Stimulated activated CD8-positive, alpha-beta memory T cell treated with anti-CD3 and anti-CD28 coated beads, Interleukin-15, amount 100 ng/mL, for 48 hours (primary cell): ENCODE measurements at places on chromosomes 5 and 9.

DNA sequence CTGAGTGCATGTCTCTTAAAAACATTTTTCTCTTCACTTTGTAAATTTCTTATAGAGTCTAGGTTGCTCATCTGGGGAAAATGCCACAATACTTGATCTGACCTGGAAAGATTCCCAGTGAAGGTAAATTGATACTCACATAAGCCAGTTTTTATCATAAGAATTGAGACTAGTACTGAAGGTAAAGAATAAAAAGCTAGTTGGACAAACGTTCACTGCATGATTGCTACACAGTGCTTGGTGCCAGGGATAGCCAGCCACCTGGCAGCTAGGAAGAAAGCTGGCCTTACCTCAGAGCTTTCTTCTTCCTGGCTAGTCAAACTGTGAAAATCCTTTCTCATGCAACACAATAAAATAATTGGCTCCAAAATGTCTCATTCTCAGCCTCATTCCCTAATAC lies 77.1 kb downstream of the MUSK start:
- DNase-seq, result no peak

GRCh38 chr9:113712053-113712452 lies 164.1 kb upstream of the ZNF618 start:
- DNase-seq, result no peak

DNA sequence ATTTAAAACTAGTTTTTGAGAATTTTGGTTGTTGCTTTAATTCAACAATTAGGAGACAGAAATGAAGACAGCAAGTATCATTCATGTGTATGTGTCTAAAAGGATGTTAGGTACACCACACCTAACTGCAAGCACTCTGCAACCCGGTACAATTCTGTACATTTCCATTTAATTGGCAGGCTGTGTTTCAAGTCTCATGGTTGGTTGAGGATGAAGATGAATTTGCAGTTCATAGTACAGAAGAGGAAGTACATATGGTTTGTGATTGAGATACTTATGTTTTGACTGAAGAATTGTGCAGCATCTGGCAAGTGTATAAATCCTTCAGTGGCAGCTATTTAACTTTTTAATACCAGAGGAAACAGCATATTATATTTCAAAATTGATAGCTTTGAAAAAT lies 628.7 kb upstream of the ZNF608 start:
- no peak for DNase-seq

DNA sequence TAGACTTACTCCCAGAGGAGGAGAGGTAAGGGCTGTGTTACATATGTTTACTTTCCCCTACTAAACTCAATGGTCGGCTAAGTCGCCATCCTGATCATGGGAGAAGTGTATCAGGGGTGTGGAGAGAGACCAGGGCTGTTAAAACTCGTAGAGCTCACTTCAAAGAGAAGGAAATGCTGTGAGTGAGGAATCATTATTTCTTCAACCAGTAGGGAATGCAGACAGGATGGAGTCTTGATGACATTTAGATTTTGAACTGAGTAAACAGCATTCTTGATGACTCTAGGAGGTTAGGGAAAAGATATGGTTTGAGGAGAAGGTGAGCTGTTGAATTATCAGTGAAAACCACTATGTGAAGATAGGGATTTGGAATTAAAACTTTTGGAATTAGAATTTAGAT lies 17.3 kb downstream of the RECK start:
- DNase-seq, result no peak

GRCh38 chr9:75039801-75040200 lies 11.7 kb upstream of the CARNMT1 start:
- DNase-seq, result no peak

- DNase-seq, result no peak
Measured at GRCh38 chr5:90932052-90932699, 373.6 kb downstream of the ADGRV1 start.

GRCh38 chr9:121284733-121285451 lies 16.9 kb downstream of the GSN start:
- no peak for DNase-seq

DNA sequence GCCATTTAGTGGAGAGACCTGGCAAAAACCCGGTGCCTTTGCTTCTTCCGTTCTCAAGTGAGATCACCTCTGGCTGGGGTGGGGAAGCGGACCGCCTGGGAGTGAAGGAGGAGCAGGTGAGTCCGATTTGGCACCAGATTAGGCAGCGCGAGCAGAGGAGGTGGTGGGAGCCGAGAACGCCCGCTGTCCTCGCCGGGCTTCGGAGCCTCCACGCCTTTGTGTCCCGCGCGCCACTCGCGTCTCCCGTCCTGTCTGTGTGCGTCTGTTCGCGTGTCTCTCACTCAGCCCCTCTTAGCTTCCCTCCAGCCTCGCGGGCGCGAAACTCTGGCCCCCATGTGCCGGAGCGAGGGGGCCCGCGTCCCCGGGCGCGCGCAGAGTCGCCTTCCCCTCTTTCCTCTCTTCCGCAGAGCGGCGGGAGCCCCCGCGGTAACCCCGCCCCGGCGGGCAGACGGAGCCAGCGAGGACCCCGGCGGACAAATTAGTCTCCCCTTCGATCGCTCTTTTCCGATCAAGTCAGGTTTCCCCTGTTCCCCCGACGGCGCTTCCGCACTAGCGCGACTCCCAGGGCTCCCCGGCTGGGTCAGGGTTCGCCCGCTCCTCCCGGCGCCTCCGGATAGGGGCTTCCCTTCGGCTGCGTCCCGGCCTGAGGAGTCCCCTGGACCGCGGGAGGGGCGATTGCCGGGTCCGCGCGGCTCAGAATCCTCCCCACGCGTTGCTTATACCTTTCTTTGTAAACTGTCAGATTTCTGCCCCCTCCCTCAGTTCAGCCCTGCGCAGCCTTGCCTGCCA lies 7.1 kb downstream of the POU4F3 start:
- DNase-seq, result no peak

DNA sequence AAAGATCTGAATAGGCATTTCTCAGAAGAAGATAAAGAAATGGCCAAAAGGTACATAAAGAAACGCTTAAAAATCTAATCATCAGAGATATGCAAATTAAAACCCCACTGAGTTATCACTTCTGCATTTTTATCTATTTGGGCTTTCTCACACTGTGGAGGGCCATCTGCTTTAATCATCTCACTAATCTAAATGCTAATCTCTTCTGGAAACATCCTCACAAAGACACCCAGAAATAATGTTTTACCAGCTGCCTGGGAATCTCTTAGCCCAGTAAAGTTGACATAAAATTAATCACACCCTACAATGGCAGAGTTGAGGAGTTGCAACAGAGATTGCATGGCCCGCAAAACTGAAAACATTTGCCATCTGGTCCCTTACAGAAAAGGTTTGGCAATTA lies 407.9 kb upstream of the CYLC2 start:
- no peak for DNase-seq

GRCh38 chr9:83432104-83432627 lies 106.0 kb downstream of the FRMD3 start:
- DNase-seq, result no peak

GRCh38 chr9:109574061-109574882 lies 76.2 kb upstream of the PTPN3 start:
- no peak for DNase-seq

DNA sequence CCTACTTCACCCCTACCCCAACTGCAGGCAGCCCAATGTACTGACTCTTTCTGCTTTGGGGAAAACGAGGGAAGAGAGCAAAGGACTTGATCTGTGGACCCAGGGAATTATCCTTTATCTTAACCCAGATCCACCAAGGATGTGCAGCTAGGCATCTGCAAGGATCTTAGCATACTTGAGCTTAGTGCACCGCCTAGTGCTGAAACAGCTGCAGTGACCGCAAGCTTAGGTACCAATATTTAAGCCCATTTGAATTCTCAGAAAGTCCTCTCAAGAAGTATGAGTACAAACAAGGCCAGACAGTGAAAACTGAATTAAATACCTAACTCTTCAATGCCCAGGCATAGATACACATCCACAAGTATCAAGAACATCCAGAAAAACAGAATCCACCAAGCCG lies 576.7 kb upstream of the ADAMTS16 start:
- DNase-seq, result no peak

- no peak for DNase-seq
Measured at GRCh38 chr5:126883564-126884245, 106.8 kb downstream of the LMNB1 start.

GRCh38 chr5:10760096-10760920 lies 726 bp downstream of the DAP start:
- peak; percentile 12 for DNase-seq

- DNase-seq, result no peak
Measured at GRCh38 chr5:132017738-132018625, 6.5 kb upstream of the ACSL6 start.

DNA sequence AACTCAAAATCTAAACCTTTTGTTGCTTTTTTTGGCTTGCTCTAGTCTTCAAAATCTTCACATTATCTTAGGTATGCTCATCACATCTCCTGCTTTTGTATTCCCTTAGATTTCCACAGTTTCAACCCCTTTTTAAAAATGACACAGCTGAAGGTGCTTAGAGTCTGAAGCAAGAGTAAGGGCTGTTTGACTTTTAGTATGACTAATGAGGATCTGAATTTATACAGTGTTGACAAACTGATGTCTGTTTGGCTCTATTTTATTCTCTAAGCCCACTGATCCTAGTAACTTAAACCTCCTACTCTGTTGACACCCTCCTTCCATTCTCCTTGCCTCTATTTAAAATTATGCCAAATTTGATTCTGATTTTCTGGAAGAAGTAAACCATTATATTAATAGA lies 200.1 kb downstream of the MCTP1 start:
- no peak for DNase-seq

- no peak for DNase-seq
Measured at GRCh38 chr9:124038239-124038638, 26.7 kb downstream of the LHX2 start.

DNA sequence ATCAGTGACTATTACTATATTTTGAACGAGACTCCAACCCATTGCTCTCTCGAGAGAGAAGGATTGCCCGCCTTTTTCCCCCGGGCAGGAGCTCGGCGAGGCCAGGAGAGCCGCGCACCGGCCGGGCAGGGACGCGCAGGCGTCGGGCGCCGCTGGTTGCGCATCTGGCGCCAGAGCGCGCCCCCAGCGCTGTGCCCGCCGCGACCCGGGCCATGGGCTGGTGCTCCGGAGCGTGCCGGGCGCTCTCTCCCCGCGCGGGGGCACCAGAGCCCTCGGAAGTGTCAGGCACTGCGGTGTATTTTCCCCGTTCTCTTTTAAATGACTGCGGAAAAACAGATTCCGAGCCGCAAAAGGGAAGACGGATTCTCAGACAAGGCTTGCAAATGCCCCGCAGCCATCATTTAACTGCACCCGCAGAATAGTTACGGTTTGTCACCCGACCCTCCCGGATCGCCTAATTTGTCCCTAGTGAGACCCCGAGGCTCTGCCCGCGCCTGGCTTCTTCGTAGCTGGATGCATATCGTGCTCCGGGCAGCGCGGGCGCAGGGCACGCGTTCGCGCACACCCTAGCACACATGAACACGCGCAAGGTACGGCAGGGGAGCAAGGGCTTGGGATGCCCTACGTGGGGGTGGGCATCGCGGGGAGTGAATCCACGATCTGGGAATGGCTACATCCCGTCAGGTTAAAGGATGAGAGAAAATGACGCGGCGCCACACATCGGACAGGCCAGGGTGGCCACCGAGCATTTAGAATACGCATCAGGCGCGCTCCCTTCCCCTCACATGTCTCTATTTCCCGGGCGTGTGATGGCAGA lies 1.1 kb upstream of the NTRK2 start:
- DNase-seq, result peak; percentile 27

DNA sequence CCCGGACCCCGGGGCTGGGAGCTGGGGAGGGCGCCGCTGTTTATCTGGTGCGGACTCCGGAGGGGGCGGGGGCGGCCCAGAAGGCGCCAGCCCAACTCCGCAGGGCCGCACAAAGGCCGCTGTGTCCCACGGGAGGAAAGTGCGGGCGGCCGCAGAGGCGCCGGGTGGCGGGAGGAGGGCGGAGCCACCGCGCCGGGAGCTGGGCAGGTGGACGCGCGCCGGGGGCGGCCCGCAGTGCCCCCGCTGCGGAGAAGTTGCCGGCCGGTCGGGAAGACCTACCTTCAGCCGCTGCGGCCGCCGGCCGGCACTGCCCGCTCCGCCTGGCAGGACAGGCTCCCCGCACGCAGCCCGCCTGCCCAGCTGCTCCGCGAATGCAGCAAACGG lies 43.6 kb downstream of the NACC2 start:
- DNase-seq, result no peak

- DNase-seq, result no peak
Measured at GRCh38 chr9:126613651-126614050, at the start of gene LMX1B. LMX1B (plus strand) TSS chr9:126613928; CDS start chr9:126614450, 522 bp downstream.

- DNase-seq, result no peak
Measured at GRCh38 chr5:156695774-156696173, 154.3 kb upstream of the PPP1R2B start.

GRCh38 chr9:112166176-112167140 lies 8.6 kb downstream of the SUSD1 start:
- no peak for DNase-seq

DNA sequence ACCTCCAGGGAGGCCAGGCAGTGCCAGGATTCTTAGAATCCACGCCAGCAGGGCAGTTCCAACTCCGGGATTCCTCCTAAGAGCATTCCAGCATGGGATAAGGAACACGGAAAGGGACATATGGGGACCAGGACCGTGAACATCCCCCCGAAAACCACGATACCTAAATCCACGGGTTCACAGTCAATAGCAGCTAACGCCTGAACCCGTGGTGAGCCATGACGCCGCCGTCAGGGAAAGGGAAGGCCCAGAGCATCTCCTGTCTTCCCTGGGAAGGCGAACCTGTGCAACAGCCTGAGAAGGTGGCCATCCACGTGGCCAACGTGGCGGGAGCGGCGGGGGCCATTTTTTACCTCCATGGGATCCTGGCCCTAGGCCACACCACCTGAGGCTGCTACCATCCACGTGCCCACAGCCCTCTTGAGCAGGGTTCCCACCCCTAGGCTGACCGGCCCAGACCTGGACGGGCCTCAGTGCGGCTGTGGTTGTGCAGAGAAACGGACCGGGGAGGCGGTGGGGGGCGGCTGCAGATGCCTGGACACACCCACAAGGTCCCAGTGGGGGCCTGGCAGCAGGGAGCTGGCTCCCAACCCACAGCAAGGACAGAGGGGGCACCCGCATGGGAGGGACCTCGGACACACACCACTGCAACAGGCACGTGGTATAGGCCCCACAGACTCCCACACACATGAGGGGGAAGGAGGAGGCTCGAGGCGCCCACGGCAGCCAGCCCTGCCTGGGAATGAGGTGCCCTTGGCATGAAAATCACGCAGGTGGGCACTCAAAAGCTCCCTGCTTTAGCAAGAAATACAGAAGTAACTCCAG lies 42.8 kb downstream of the SLC12A7 start:
- DNase-seq, result no peak

- no peak for DNase-seq
Measured at GRCh38 chr5:95641741-95642220, 4.8 kb upstream of the RFESD start.

DNA sequence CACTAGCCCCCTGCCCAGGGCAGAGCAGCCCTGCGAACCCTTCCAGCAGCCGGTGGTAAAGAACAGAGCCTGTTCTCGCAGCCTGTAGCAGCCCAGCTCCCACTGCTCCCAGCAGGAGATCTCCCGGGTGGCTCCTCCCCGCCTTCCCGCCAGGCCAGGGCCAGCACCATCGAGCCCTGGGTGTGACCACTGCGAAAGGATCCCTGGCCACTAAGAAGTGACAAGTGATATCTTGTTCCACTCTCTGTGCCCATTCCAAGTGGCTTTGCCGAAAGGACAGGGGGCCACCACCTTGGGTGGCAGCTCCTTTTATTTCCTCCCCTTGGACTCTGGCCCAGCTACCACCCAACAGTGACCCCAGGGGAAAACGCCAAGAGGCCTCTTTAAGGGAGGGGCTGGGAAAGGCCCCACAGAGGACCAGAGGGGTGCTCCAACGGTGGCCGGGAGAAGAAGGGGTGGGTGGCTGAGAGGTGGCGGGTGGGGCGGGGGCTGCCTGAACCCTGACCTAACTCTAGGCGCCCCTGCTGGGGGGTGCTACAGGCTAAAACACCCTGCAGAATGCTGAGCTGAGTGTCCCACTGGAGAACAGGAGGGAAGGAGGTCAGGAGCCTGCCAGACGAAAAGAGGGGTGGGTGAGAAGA lies 1.6 kb downstream of the NACC2 start:
- no peak for DNase-seq
